ENCODE measurements at places on chromosomes 3 and 15.

- DNase-seq, result no peak
Measured at GRCh38 chr3:53708001-53708621, 138.1 kb downstream of the CHDH start.

DNA sequence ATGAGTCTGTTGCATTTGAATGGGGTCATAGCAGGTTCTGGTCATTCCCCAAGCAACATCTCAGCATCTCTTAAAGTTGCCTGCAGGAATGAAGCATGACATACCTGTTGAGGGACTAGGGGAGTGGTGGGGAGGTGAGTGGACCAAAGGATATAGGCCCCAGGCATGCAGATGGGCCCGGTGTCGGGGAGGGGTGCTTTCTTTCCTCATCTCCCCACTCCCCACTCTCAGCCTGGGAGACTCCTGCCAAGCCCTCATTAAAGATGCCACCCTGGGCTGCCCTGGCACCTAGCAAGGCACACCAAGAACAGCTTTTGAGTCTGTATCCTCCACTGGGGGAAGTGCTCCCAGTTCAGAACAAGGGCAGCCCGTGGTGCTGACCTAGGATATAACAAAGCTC lies 54.2 kb downstream of the GRIP2 start:
- DNase-seq, result no peak

- no peak for DNase-seq
Measured at GRCh38 chr15:65792988-65793817, 1.1 kb upstream of the DENND4A start.

DNA sequence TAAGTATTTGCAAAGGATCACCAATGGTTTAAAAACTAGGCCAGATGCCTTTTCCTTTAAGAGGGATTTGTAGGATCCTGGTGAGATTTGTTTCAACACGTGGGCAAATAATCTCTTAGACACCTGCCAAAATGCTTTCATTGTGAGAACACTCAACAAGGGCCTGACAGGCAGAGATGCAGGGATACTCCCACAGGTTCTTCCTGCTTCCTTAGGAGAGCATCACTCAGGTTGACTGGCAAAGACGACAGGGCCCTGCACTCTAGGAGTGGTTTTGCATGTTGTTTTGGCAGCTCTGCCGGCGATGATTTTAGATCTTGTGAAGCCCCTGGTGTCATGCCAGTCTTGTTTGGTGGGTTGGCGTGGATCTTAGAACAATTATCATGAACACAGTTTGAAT lies 184.5 kb downstream of the NR1D2 start:
- DNase-seq, result no peak

GRCh38 chr3:176286476-176287085 lies 910.7 kb downstream of the TBL1XR1 start:
- no peak for DNase-seq

DNA sequence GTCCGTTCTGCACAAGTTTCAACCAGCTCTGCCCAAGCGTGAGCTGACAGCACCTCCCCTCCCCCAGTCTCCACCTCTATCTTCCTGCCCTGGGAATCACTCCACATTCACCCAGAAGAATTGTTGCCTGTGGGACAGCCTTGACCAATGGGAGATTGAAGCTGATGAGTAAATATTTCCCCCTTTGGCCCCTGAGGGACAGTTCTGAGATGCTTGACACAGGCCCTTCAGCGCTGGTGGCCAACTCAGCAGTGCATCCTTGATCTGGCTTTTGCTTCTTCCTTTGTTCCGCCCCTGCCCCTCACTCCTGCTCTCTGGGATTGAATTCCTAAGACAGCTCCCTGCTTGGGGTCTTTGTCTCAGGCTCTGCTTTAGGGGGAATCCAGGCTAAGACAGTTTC lies 13.1 kb upstream of the SKIC8 start:
- DNase-seq, result no peak

DNA sequence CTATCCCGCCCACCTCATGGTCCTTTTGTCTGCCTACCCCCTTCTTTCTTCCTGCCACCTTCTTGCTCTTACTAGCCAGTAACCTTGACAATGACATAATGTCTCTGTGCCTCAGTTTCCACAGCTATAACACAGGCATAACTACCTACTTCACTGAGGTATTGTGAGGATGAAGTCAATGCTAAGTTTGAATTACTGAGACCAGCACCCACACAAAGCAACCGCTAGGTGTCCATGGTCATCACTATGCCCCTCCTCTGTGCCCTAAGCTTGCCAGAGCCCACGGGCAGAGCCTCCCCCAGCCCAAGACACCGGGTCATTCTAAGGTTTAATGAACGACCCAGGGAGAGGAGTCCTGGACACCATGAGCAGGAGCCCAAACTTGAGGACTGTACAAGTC lies 101.6 kb downstream of the OXNAD1 start:
- DNase-seq, result no peak
